Transverse colon (tissue), 4 donors: ENCODE measurements at places on chromosomes 3 and 15. TPM values are rescaled to one million over a fixed set of nuclear protein-coding genes. Genes with fewer than 3 reads are reported as not detected.

MRPL47 gene
- total RNA-seq = 20.6 TPM

SHC4 gene
- 0.48 TPM for total RNA-seq

GREM1 gene
- 23.5 TPM for total RNA-seq

ZNF385D gene
- total RNA-seq = 0.40 TPM

UBE3A gene
- 92.1 TPM for total RNA-seq

PLSCR5 gene
- not detected for total RNA-seq

WNT7A gene
- not detected for total RNA-seq

CLRN1 gene
- total RNA-seq = not detected

LRRC31 gene
- 45.7 TPM for total RNA-seq

TRAIP gene
- total RNA-seq = 1.7 TPM

IQCH gene
- 5.2 TPM for total RNA-seq

SNTN gene
- not detected for total RNA-seq

ZNF619 gene
- 7.9 TPM for total RNA-seq

METTL6 gene
- total RNA-seq = 2.6 TPM

NOX5 gene
- not detected for total RNA-seq

PLA2G4E gene
- total RNA-seq = not detected

RNF13 gene
- 68.6 TPM for total RNA-seq

NEIL1 gene
- 225 TPM for total RNA-seq

REC114 gene
- not detected for total RNA-seq

TGM4 gene
- total RNA-seq = not detected

APBA2 gene
- total RNA-seq = 2.1 TPM

SLC51B gene
- 148 TPM for total RNA-seq
